ENCODE measurements at places on chromosomes 3 and 15.

DNA sequence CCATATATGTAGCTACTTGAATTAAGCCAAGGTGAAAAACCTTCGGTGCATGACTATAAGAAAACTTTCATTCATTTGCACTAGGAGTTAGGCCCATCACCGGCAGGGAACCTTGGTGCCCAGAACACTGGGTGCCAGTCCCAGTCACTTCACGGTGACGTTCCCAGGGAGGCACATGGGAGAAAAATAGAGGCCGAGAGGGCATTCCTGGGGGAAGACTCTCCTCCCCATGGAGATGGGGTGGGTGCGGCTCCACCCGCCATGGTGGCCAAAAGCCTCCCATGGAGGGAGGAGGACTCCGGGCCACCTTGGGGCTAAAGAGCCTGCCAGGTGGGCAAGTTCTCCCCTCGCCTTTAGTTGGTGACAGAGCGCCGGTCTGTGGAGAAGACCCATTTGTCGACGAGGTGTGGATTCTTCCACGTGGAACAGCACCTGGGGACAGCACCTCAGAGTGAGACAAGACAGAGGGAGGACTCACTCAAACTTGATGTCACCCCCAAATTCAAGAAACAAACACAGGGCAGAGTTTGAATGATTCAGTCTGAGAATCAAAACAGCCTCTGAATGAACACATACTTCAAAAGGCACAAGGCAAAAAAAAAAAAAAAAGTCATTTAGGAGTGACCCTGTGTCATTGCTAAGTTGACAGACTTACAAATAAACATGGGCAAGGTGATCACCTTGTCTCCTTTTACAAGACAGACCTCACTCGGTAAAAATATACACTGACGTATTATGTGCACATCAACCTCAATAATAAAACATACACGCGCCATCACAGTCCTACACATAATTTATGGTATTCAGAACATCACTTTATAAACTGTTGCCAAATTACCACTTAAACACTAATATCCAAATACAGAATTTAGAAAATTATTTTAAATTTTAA is 38.6 kb downstream of the ZXDC start:
- DNase-seq = no peak

- peak; percentile 57 for DNase-seq
Observed at GRCh38 chr3:183178833-183179549, 16.5 kb upstream of the LAMP3 start.

- no peak for DNase-seq
Observed at GRCh38 chr3:185172086-185173049, 19.5 kb upstream of the C3orf70 start.

DNA sequence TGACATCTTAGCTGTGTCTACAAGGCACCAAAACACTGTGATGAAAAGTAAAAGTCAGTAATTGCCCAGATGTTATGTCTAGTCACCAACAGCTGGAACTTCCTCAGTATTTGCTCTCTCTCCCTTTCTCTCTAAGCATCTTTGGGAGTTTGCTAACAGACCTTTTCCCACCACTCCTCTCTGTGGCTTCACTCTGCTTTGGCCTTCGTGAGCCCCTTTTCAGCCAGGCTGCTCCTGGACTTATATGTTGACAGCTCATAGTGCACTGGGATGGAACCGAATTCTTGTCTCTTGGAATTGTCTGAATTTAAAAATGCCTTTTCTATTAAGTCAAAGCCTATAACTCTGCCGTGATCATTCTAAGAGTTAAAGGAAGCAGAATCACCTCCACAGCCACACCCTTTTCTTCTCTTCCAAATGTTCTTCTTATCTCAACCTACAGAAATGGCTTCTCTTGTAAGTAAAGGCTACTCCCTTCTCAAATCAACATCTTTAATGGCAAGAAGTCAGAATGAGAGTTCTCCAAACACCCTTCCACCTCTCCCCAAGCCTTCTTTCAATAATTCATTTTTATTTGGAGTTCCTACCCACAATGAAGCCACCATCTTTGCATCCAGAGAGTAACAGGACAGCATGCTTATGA is 17.2 kb upstream of the FOXP1 start:
- no peak for DNase-seq

- DNase-seq = no peak
Observed at GRCh38 chr3:31251083-31251482, 281.6 kb upstream of the STT3B start.

DNA sequence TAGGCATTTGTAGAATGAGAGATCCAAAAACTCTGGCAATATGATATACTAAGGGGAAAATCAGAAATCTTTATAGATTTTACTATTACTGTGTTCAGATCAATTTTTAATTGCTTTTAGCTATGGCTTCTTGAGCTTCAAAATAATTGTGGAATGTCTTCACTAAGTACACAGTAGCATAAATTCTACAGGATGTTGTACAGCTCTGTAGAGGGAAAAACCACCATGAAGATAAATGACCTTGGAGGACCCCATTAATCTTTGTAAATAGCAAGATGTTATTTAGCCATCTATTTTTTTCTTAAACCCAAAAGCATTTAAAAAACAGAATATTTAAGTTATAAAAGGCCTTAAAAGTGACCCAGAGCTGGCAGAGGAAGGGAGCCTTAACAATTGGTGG is 43.9 kb upstream of the FNDC3B start:
- DNase-seq = no peak

- no peak for DNase-seq
Observed at GRCh38 chr3:161305095-161305991, 66.0 kb downstream of the SPTSSB start.
